ENCODE measurements at places on chromosomes 3 and 15.
A peak's percentile ranks its signal among the peaks of the same experiment; 100 is the strongest.

- DNase-seq = no peak
These were observed 30.9 kb downstream of the PIAS1 start for GRCh38 chr15:68085052-68085451.

- no peak for DNase-seq
These were observed 286.8 kb upstream of the NR2F2 start for GRCh38 chr15:96043591-96044171.

GRCh38 chr3:167361306-167361705, 18.8 kb downstream of the ZBBX start:
- DNase-seq = no peak

GRCh38 chr3:33061782-33062181, 35.2 kb downstream of the GLB1 start:
- no peak for DNase-seq

DNA sequence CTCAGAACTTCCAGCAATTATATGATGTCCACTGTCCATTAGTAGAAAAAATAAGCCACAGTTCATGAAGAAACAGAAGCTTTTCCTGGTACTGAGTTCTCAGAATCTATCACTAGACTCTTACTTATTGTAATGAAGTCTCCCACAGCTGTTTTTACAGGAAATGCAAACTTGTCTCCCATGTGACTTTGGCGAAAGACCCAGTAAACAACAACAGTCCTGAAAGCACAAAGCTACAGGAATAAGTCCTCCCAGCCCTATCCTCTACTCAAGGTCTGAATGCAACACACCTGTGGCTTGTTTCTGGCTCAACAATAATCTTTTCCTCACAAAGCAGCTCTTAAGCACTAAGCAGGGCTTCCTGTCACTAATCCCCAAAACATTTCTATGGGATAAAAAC, 55.9 kb downstream of the EOMES start:
- no peak for DNase-seq

- no peak for DNase-seq
These were observed 1.4 kb downstream of the PFN2 start for GRCh38 chr3:149969110-149969939.

DNA sequence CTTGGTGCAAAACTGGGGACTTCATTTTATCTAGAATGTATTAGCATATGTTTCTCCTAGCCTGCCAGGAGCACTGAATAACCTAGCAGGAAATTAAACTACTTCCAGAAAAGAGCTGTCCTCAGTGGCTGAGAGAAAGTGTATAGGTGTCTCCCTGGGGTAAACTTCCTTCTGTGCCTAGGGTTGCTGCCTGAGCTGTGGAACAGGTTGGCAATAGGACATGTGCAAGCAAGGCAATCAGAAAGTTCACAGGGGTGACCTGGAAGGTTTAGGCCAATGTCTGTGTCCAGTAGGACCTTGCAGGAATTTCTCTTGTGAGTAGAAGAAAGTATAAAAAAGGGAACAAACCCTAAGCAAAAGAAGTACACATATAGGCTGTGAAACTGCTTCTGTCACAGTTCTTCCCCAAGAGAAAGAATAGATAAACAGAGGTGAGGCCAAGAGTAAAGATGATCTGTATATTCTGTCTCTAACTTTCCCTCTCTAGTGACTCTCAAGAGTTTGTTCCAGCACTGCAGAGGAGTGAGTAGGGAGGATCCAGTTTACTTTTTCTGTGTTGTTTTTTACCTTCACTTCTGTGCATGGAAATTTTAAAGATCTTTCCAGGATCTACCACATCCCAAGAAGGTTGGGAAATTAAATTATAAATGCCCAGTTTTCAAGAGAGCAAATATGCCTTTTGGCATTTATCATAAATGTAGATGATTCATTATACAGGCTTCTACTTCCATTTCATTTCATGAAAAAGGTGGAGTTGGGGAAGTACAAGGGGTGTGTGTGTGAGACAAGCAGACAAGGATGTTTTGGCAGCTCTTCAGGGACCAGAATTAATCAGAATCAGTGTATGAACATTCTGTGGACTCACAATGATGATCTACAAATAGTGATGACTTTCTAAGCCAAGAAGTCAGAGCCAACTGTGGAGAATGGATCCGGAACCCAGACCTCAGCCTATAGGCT, 155.2 kb downstream of the RBPMS2 start:
- no peak for DNase-seq

GRCh38 chr15:58985443-58985842, 2.0 kb upstream of the RNF111 start:
- no peak for DNase-seq

GRCh38 chr3:32009101-32009500, 27.6 kb downstream of the ZNF860 start:
- DNase-seq = no peak

DNA sequence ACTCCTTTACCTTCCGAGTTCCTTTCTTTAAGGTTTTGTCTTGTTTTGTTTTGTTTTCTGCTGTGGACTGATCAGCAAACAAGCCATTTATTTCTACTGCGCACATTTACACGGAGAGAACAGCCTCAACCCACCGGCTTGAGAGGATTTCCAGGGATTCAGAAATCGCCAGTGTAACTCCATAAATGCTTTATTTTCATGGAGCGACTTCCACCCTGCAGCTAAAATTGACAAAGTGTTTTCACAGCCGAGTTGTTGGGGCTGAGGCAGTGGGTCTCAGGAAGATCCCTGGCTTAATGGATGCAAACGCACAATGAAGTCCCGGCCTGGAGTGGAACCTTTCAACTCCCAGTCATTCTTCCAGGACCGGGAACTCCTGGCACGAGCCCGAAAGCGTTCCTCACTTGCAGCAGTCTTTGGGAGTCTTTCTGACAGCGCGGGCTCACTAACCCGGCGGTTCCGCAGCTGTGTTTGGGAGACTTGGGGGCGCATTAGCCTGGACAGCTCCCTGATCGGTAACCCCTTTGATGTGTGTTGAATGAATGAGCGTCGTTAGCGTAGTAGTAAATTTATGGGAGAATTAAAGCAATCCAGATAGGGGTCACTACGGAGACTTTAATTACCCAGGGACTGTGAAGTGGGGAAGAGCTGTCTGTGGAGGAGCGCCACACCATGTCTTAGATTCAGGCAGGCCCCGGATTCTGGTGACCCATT, 785 bp upstream of the MYRIP start:
- no peak for DNase-seq

GRCh38 chr15:46713045-46713444, 1004.3 kb upstream of the SEMA6D start:
- DNase-seq = no peak

- DNase-seq = no peak
These were observed 117.0 kb downstream of the IMPG2 start for GRCh38 chr3:101203411-101203810.

GRCh38 chr3:53116956-53117355, 13.3 kb downstream of the RFT1 start:
- no peak for DNase-seq

GRCh38 chr15:25863111-25863967, at the start of gene ATP10A:
TSS of gene ATP10A (minus strand) at chr15:25863327. CDS start at chr15:25863096, 231 bp downstream.
- peak; percentile 19 for DNase-seq

GRCh38 chr3:156472150-156472549, 82.8 kb downstream of the SSR3 start:
- DNase-seq = no peak

- DNase-seq = no peak
These were observed 176.8 kb downstream of the STT3B start for GRCh38 chr3:31709526-31709925.

DNA sequence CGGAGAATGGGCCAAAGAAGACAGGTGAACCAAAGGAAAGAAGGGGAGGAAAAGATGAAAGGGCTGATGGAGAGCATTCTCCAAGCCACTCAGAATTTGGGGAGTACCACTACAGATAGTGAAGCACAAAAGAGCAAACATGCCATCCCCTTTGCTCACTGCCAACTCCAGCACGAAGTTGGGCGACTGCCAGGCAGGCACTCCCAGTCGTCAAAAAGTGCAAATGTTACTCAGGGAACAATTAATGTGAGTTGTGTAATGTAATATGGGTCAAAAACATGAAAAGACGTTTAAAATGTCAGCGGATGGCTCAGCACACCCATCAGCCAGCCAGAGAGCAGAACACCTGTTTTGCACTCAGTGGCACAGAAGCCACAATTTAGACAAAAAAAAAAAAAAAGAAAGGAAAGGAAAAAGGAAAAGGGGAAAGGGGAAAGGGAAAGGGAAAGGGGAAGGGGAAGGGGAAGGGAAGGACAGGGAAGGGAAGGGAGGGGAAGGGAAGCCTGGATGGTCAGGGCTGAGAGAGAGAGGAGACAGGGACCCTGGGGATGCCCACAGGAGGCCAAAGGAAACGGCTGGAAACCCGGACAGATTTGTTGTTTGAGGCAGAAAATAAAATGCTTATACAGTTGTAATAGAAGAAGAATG, 82.7 kb downstream of the COL8A1 start:
- no peak for DNase-seq

GRCh38 chr3:155026999-155027591, 53.0 kb upstream of the MME start:
- DNase-seq = no peak

DNA sequence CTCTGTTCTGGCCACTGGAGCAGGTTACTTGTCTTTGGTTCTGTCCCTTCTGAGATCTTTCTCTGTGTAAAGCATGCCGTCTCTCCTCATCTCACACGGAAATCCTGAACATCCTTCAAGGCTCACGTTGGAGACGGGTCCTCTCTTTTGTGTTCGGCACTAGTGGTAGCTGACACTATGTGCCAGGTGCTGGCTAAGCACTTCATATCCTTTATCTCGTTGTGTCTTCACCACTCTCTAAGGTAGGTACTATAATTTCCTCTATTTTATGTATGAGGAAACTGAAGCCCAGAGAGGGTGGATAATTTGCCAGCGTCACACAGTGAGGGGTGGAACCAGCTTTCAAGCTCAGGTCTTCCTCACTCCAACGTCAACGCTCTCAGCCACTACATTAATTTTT, 1.2 kb downstream of the IFT122 start:
- DNase-seq = no peak

GRCh38 chr3:194396859-194397756, 2.0 kb downstream of the GP5 start:
- peak; percentile 14 for DNase-seq

DNA sequence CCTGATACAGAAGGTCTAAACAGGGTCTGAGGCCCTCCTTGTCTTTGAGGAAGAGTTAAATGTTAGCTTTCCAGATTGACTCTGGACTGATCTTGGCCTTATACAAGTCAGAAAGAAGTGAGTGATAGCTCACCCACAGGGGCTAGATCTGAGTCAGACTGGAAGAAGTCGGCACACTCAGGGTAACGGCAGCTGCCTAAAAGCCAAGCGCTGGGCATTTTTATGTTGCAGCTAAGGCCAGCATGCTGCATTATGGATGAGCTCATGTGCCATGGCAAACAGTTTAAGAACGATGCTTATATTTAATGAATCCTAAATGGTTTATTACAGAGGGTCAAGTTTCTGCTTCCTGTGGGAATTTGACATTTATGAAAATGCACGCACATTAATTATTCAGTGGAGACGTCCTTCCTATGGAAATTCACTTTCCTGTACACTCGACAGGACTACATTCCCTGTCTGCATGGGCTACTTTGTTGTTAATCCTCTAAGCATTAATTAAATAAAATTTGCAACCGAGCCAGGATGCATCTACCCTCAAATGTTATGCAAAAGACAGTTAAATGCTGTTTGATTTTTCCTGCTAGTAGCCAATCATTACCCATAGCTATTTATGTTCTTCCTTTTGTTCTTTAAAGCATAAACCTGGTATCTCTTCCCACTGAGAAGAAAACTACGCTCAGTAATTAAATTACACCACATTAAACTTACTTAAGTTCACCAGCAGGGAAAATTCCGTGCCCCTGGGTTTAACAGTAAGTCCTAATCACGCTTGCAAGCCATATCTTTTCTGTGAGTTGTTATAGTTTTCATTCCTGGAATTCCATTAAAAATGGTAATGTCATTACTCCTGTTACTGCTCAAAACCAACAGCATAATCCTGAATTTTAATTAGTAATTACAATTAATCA, 762.7 kb upstream of the CFAP20DC start:
- DNase-seq = no peak

- DNase-seq = no peak
These were observed 1001.4 kb downstream of the SQOR start for GRCh38 chr15:46636206-46636605.

DNA sequence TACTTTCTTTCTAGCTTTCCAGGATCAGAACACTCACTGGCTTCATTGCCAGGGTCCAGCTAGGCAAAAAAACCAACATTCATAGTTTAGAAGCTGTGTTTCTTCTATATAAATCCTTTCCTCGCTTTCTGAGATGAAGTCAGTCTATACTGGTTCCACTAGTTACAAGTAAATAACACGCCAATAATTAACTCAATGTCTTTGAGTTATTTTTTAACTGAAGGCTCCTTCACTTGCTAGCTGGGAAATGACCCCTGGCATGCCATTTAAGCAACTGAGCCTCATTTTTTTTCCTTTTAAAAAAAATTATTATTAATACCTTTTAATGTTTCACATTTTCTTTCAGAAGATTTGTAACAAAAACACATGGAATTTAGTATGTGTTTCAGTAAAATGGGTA, 2.1 kb upstream of the CCDC174 start:
- DNase-seq = no peak

- DNase-seq = no peak
These were observed 24.0 kb upstream of the C3orf70 start for GRCh38 chr3:185176750-185177359.

DNA sequence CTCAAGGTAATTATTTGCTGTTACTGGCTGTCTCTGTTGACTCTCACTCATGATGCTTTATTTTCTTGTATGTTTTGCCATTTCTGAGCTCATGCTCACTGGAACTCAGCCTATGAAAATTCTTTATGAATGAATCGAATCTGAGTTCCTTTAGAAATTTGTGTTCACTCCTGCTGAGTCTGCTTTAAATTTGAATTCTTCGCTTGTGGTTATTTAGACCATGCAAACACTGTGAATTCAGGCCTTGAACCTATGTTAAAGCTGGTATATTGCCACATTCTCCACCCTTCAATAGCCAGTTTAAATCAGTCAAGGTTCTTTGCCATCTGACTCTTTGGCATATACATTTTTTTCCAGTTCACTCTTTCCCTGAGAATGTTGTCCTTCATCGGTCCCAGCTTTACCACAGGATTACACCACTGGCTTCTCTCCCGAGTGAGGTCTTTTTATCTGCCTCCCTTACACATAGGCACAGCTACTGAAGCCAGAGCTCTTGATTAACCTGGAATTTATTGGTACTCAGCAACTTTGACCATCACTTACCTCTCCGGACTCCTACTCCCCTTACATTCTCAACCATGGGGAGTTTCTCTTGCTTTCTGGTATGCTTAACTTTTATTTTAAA, 400.6 kb downstream of the VPS13C start:
- DNase-seq = no peak

- no peak for DNase-seq
These were observed 24.9 kb upstream of the THRB start for GRCh38 chr3:24519368-24520100.

- no peak for DNase-seq
These were observed 505.3 kb downstream of the NLGN1 start for GRCh38 chr3:173902871-173903270.

DNA sequence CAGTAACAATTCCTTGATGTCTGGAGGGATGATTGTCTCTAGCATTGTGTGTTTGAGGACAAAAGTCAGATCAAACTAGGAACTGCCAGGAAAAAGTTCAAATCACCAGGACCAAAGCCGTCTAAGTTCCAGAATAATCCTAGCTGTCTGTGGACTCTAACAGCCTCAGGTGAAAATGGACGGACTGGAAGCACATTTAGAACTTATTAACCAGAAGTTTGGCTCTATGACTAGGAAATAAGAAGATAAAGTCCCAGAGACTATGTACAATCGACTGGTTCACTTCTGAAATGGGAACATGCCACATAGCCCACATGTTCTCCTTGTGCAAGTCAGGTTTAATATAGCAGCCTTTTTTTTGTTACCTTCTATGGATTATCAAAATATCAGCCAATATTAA, 50.6 kb upstream of the SGO1 start:
- DNase-seq = no peak

GRCh38 chr3:102036017-102036416, 186.7 kb downstream of the NFKBIZ start:
- DNase-seq = no peak

Measured in effector CD8-positive, alpha-beta T cell (primary cell).